Activated CD8-positive, alpha-beta memory T cell treated with anti-CD3 and anti-CD28 coated beads for 4 hours (primary cell): ENCODE measurements at places on chromosomes 7 and 10.

GRCh38 chr10:100847440-100847839, 65.3 kb upstream of the SLF2 start:
- DNase-seq, result no peak

GRCh38 chr10:76922666-76923065, 714.9 kb downstream of the KCNMA1 start:
- no peak for DNase-seq

GRCh38 chr10:110419265-110419664, 78.4 kb upstream of the DUSP5 start:
- no peak for DNase-seq

DNA sequence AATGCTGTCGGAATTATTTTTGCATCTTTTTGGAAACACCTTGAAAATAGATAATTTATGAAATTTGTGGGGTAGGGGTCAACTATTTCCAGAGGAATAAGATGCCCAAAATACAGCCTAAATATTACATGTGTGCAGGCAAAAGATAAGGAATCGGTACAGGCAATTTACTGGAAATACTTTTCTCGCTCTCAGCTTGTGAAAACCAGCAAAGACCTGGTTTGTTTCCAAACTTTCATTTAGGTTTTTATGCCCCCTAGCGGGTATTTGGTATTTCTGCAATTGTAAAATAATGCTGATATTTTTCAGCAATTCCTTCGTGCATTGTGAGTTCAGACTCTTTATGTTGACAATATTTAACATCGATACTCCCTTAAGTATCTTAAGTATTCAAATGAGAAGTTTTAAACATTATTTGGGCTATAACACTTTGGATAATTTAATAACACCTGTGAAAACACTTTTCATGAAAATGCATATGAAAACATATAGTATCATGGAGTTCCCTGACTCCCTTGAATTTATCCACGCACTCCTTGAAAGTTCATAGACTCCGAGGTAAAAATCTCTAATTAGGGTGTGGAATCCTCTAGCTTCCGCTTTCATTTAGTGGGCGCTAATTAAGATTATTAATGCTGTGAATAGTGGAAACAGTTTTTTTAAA, 132.4 kb downstream of the TSPAN12 start:
- DNase-seq, result no peak

- no peak for DNase-seq
Observed at GRCh38 chr10:48428896-48429295, 122.4 kb downstream of the MAPK8 start.

GRCh38 chr7:48139459-48139858, 31.8 kb upstream of the ABCA13 start:
- DNase-seq, result no peak

DNA sequence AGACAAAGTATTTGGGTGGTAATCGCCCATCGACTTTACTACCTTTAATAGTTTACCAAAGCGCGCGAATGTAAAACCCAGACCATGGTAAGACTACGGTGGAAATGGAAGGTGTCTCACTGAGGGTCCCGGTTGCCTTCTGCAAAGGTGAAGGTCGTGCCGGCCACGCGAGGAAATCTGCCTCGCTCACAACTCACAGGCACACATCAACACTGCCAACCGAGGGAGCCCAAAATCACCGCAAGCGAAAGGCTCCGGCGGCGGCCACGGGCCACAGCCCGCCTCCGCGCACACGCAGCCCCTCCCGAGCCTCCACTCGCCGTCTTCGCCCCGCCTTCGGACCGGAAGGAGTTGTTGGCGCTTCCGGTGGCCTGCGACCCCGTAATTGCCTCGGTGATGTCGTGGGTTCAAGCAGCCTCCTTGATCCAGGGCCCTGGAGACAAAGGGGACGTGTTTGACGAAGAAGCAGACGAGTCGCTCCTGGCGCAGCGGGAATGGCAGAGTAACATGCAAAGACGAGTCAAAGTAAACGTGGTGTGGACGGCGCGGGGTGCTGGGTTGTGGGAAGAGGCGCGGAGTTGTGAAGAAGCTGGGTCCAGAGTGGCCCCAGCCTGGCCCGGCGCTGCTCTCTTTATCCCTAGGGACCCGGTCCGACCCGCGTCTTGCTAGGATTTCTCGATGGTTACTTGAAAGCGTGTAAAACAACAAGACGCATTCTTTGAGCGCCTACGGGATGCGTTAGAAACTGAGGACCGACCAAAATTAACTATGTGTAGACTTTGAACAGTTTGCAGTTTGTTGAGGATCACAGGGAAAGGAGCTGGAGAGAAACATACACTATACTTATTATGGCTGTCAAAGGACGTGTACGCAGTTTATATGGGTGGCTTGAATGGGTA, at the start of gene YAE1:
Gene YAE1 (plus strand): TSS at position 382 of the 899 bp plus-strand sequence. CDS start 15 bp downstream, at position 397.
- peak; percentile 60 for DNase-seq

GRCh38 chr10:8670461-8670860, 616.0 kb downstream of the GATA3 start:
- no peak for DNase-seq

GRCh38 chr7:112296432-112296831, 89.9 kb downstream of the ZNF277 start:
- DNase-seq, result no peak

DNA sequence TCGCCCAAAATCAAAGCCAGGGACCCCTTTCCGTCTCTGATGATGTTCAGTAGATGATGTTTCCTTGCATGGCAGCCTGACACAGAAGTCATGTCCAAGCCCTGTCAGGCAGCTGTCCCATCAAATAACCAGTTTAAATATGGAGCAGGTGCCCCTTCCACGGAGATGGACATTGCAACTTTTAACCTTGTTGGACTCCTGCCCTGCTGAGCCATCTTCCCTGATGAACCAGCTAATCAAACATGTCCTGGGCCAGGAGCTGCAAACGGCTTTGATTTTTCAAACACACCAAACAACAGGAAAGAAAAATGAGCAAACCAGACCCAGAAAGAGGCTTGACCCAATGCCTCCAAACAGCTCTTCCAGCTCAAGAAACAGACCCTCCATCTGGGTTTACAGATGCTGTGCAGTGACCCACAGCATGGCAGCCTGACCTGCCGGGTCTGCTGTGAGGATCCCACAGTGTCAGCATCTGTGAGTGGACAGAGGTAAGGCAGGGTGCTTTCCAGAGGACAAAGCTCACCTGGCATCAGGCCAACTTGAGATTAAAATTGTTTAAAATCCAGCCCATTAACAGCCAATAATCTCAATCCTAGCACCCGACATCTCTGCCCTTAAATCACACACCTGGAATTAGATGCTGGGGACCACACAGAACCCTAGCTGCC, 372.6 kb downstream of the GRID1 start:
- no peak for DNase-seq

GRCh38 chr7:100789055-100789454, 38.3 kb downstream of the EPHB4 start:
- DNase-seq, result no peak

GRCh38 chr7:131249003-131249402, 78.7 kb upstream of the MKLN1 start:
- no peak for DNase-seq

- DNase-seq, result no peak
Observed at GRCh38 chr10:71833451-71834342, 17.4 kb downstream of the PSAP start.

GRCh38 chr7:138116892-138117291, 40.6 kb downstream of the AKR1D1 start:
- no peak for DNase-seq

GRCh38 chr7:117210397-117210796, 112.5 kb downstream of the WNT2 start:
- DNase-seq, result no peak

DNA sequence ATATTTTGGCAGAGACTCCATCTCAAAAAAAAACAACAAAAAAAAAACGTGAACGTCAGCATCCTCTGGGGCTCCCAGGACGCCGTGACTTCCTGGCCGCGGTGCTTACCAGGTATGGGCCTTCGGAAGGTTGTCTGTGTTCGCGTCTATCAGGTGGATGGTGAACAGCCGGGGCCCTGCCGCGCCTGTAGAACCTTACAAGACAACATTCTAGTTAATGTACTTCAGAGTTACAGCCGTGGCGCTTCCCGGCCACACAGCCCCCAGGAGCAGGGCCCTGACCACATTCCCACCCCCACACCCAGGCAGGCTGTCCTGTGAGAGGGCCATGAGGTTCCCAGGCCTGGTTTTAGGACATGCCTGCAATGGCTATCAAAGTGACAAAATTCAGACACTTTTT, 111.0 kb downstream of the SMURF1 start:
- no peak for DNase-seq

DNA sequence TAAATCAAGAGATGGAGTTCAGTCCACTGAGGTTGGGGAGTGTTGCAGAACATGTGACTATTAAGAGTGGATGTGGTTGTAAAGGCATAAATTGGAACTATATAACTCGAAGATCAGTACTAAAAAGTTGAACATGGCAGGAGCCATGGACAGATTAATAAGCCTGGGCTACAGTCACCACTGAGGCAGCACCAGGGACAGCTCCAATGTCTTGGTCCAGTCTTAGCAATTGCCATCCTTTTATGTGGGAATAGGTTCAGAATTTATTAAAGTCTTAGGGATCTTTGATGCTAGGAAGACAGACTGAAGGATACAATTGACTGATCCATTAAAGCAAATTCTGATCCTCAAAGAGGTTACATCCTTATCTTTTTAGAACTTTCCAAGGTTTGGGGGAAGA, 156.6 kb downstream of the ADRA2A start:
- DNase-seq, result no peak

GRCh38 chr10:92074126-92074887, 150.7 kb downstream of the BTAF1 start:
- no peak for DNase-seq

DNA sequence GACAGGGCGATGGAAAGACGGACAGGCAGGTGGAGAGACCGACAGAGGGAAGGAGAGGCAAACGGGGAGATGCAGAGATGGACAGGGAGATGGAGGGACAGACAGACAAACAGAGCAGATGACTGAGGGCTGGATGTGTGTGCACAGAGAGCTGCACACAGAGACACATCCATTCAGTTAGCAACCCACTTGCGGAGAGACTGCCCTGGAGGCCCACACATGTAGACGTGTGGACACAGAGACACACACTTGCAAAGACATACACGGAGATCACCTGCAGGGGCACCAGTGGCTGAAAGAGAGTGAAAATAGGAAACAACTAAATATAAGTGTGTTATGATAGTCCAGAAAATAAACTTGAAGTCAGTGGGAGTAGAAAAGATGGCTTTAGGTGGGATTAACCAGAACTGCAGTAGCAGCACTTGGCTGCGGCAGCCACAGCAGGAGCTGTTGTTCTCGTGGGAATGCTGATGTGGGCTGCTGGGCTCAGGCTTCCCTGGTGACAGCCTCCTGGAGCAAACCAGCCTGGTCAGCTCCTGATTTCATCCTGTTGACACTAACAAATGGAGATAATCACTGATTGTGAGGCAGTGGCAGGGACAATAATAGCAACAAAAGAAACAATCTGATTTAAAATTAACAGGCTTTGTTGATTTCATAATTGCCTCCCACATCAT, 134.1 kb downstream of the CCNY start:
- DNase-seq, result no peak

DNA sequence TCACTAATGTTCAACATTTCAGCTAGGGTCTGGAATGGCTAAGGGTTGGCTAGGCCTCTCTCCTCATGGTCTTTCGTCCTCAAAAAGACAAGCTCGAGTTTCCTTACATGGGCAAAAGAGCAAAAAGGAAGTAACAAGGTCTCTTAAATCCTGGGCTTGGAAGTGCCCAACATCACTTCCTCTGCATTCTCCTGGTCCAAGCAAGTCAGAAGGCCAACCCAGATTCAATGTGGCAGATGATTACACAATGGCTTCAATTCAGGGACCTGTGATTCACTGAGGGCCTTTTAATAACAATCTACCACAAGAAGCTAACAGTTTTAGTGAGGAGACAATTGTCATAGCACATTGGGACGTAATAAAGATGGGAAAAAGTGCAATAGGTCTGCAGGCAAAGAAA, 4.4 kb upstream of the NUP205 start:
- no peak for DNase-seq

- no peak for DNase-seq
Observed at GRCh38 chr10:95906677-95907455, 909 bp upstream of the CC2D2B start.

DNA sequence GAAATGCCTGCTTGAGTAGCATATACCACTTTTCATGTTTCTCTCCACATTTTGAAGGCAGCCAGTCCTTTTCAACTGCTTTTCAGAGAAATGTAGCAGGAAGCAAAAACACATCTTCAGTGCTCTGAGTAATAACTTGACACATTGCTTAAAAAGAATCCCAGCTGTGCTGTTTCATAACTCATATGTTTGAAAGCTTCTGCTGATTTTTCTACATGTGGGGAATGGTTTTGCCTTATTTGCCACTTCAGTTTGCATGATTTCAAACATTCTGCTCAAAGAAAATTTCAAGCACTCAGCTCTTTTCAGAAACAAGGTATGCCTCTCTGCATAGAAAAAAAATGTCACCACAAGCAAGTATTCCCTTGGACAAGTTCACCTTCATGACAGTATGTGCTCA, 732.8 kb downstream of the POM121L12 start:
- DNase-seq, result no peak

- no peak for DNase-seq
Observed at GRCh38 chr10:114273910-114274309, 34.9 kb downstream of the VWA2 start.

- no peak for DNase-seq
Observed at GRCh38 chr10:127017541-127018297, 112.5 kb downstream of the DOCK1 start.

DNA sequence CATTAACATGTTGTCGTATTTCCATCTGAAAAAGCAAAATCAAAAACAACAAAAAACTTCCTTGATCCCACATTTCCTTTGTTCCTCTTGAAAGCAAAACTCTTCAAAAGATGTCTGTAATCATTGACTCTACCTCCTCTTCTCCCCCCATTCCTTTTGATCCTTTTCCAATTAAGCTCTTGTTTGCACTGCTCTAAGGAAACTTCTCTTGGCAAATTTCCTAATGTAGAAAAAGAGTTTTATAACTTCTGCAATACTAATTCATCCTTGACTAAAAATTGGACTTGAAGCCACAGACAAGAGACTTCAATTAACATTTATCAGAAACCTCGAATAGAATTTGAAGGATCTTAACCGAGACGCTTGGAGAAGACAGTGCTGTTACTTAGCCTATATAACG, 317.1 kb upstream of the SEMA3C start:
- DNase-seq, result no peak
